ENCODE measurements at places on chromosomes 7 and 10.

GRCh38 chr10:57015595-57016318 is 654.7 kb upstream of the ZWINT start:
- no peak for DNase-seq

GRCh38 chr10:33893506-33893905 is 559.0 kb upstream of the NRP1 start:
- no peak for DNase-seq

DNA sequence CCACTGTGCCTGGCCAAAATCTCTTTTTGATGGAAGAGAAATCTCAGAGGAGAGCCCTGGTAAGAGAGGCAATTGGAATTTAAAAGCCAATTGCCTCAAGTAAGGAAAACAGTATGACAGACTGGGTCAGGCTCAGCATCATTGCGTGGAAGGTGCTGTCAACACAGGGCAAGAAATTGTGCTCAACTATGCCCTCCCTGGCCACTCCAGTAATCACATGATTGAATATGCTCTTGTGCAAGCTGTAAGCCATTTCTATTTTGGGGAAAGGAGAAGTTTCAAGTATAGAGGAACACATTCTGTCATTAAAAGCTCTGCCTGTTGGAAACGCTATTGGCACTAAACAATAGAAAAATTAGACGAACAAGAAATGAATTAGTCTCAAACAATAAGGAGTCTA is 1127.7 kb downstream of the REEP3 start:
- DNase-seq = no peak

GRCh38 chr7:99195867-99196266 is 12.0 kb downstream of the KPNA7 start:
- no peak for DNase-seq

GRCh38 chr10:132904181-132904813 is 38.1 kb downstream of the CFAP46 start:
- peak; percentile 67 for DNase-seq

Measured in stimulated activated effector memory CD8-positive, alpha-beta T cell treated with anti-CD3 and anti-CD28 coated beads, Interleukin-12 subunit alpha, Interleukin-12 subunit beta, amount 100 ng/mL, for 72 hours (primary cell).